ENCODE measurements at places on chromosomes 1 and 21.

GRCh38 chr1:31259746-31260145, 20.1 kb upstream of the NKAIN1 start:
- DNase-seq: no peak

- no peak for DNase-seq
Measured at GRCh38 chr1:2633366-2633935, 635 bp upstream of the MMEL1 start.

- no peak for DNase-seq
Measured at GRCh38 chr1:1603671-1604373, 3.9 kb upstream of the FNDC10 start.

GRCh38 chr1:88275259-88275862, 408.7 kb upstream of the PKN2 start:
- DNase-seq: no peak

DNA sequence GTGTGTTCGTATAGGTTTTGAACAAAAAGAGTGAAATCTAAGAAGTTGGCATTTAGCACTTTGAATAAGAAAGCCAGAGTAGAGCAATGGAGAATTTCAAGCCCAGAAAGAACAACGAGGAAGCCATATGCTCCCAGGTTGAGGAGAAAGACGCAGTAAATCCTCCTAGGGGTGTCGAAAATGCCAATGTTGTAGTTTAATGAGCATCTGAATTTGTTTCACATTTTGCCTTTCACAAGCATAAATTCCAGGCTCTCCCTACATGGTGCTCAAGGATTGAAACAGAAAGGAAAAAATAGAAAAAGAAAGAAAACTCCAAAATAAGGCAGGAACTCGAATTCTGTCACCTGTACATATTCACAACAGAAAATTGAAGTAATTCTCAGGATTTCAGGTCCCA, 264.7 kb upstream of the SGIP1 start:
- no peak for DNase-seq

GRCh38 chr21:33286600-33287456, 20.7 kb downstream of the IL10RB start:
- DNase-seq: no peak

- DNase-seq: no peak
Measured at GRCh38 chr21:18495523-18495922, 91.9 kb upstream of the TMPRSS15 start.

DNA sequence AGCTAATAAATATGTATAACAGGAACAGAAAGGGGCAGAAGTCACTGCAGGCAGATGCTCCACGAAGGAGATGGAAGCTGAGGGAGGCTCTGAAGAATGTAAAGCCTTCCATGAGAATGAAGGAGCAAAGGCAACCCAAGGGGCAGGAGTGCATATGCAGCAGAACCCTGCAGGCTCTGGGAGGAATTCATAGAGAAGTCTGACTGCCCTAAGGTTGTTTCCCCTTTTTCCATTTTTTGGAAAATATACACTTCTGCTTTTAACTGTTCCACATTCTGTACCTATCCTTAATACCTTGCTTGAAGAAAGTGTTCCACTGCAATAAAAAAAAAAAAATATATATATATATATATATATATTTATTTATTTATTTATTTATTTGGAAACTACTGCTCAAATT, 69.6 kb downstream of the CD34 start:
- no peak for DNase-seq

DNA sequence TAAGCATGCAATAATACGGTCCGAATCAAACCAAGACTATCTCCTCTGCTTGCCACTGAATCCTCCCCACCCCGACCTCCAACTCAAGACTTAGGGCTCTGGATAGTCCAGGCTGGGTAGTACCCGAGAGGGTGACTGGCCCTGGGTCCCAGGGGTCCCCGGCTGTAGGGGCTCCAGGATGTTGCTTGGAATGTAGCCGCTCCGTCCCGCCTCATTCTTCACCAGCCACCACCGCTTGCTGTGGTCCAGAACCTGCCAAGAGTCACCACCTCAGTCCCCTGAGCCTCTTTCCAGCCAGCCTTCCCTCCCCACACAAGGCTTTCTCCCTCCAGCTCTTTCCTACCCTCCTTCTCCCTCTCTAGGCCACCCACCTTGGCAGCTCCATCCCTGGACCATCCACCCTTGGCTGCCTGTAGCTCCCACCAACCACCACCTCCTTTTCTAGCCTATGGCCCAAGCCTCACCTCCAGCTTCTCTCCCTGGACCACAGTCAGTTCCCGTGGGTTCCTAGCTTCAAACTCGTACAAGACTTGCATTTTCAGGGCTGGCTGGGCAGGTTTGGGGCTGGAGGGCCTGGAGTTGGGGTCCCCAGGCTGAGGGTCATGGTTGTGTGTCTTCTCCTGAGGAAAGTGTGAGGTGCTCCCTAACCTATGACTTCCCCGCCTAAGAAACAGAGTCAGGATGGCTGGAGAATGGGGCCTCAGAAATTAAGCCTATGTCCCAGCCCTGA, 10.9 kb upstream of the GSTM3 start:
- DNase-seq: no peak

DNA sequence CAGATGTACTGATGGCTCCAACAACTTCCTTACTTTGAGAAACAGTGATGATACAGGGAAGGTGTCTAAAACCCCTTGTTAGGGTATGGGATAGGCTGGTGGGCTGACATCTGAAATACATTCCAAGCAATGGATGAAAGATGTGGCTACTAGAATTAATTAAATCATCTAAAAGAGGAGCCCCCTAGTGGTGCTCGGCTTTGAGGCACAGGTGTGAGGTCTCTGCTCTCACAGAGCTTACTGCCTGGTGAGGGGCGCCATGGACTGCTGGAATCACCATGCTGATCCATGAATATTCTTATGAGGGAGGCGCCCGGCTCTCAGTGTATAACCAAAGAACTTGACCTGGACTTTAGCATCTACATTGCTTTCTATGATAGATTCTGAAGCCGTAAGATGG, 48.5 kb downstream of the GNG4 start:
- no peak for DNase-seq

GRCh38 chr21:44461005-44461404, 5.7 kb downstream of the LRRC3 start:
- DNase-seq: no peak

- no peak for DNase-seq
Measured at GRCh38 chr1:38746941-38747600, 112.5 kb downstream of the RRAGC start.

DNA sequence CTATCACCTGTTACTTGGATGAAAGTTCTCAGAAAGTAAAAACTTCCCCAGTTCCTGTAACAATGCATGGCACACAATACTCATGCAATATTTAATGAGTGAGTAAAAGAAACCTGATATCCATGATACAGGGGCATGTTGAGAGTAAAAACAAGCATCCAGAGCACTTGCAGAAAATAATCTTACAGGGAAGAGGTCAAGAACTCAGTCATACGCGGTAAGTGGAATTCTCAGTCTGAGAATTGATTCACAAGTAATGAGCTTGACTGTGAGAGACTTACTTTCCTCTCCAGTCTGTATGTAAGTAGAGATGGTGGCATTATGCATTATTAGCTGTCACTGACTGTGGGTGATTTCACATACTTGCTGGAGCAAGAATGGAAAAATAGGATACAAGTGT, 976.9 kb downstream of the BRINP3 start:
- no peak for DNase-seq

DNA sequence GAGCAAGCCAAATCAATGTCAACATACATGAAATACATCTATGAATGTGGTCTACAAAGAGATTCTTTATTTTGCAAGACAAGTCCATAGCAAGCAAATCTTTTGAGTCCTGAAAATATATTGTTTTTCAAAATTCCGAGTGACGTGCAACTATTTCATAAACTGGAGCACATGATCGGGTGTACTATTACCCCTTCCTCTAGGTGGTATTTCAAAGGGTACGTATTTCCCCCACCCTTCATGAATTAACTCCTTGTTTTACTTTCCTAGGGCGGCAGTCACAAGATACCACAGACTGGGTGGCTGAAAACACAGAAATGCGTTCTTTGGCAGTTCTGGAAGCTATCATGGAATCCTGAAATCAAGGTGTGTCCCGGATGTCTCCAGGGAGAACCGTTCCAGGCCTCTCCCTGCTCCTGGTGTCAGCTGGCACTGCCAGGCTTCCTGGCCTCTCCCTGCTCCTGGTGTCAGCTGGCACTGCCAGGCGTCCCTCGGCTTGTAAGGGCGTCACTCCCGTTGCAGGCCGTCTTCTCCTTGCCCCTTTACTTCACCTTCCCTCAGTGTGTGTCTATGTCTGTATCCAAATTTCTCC, 55.3 kb downstream of the RIPK4 start:
- DNase-seq: no peak
